ENCODE measurements at places on chromosomes 12 and 14.

DNA sequence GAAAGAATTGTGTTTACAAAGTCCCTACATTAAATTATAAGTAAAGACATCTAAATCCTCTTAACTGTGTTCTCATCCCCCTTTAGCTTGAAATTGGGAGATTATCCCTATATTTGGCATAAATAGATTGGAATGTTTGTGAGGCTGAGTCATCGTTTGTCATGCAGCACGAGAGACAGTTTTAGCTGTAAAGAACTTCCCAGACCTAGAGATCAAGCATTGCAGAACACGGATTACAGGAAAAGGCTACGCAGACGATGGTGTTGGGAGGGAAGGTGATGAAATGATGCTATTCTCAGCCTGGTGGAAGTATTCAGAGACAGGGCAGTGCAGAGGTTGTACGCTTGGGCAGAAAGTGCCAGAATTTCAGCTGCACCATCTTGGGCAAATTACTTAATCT lies 93.8 kb downstream of the PTPRB start:
- no peak for DNase-seq

DNA sequence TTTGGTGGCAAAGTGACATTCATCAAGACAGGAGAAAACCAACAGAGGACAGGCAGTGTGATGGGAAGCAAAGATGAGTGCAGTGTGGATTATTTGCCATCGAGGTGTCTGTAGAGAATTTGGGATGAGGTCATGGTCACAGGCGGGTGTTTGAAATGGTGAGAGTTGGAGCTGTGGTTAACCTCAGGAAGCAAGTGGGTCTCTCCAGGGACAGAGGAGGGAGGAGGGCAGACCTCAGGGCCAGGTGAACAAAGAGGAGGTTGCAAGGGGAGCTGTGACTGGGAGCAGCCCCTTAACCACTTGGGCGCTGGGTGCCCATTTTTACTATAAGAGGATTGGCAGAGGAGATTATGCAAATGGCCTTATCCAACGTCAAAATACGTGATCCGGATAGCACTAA lies 7.0 kb downstream of the FZD10 start:
- DNase-seq = no peak

DNA sequence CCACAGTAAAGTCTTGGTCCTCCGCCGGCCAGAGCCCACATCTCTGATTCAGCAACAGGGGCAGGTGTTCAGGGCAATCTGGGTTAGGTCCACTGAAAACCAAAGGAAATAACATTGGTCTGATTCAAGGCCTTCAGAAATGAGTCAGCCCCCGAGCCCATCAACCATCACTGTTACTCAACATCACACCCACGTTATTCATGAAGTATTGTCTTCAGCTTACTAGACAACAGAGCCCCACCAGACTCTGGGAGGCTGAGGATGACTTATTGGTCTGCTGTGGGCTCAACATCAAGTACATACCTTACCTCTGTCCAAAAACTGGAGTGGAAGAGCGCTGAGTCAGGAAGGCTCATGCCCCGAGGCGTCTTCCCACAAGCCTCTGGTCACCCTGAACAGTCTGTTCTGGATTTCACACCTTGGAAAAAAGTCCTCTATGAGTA lies 97.5 kb downstream of the ZFP36L1 start:
- DNase-seq = no peak

- no peak for DNase-seq
These were observed 9.7 kb downstream of the PNN start for GRCh38 chr14:39184628-39185255.

- DNase-seq = no peak
These were observed 446.1 kb downstream of the ZFP36L1 start for GRCh38 chr14:68346556-68347343.
